ENCODE measurements at places on chromosomes 7 and 10.

DNA sequence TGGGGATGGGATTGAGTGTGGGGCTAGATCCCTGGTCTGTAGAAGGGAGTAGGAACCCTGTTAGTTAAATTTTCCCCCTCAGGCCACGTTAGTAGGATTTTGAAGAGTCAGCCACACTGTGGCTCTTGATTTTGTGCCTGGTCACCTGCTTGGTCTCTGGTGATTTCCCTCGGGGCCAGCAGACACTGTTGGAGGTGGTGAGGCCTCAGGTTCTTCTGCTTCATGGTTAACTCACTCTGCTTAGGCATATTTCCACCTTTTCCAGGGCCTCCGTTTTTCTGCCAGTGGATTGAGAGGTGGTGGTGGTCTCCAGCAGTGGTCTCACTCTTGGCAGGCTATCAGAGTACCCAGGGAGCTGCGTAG, 4.1 kb downstream of the TSPAN14 start:
- no peak for DNase-seq

GRCh38 chr10:82399850-82400249, 524.9 kb downstream of the NRG3 start:
- no peak for DNase-seq

DNA sequence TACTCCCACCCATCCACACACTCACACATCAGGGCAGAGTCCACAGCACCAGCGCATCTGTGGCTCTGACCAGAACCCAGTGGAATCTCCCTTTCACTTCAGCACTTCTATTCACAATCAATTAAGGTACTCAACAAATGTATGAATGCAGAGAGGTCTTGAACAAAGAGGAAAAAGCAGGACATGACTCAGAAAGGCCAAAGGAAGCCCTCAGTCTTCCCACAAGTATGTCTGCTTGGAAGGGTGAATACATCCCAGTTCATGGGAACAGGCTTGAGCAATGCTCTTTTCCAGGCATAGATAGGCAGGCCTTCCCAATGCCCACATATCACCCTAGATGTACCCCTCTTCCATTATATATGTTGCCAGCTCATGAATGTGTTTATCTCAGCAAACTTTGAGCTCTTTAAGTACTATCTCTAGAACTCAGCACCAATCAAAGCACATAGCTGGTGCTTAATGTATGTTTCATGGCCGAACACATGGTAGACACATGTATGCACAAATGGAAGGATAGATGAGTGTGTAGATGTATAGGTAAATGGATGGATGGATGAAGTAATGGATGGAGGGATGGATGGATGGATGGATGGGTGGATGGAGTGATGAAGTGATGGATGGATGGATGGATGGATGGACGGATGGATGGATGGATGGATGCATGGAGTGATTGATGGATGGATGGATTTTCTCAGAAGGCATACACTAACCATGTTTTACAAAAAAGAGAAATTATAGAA, 507.6 kb downstream of the GRID1 start:
- DNase-seq, result no peak

DNA sequence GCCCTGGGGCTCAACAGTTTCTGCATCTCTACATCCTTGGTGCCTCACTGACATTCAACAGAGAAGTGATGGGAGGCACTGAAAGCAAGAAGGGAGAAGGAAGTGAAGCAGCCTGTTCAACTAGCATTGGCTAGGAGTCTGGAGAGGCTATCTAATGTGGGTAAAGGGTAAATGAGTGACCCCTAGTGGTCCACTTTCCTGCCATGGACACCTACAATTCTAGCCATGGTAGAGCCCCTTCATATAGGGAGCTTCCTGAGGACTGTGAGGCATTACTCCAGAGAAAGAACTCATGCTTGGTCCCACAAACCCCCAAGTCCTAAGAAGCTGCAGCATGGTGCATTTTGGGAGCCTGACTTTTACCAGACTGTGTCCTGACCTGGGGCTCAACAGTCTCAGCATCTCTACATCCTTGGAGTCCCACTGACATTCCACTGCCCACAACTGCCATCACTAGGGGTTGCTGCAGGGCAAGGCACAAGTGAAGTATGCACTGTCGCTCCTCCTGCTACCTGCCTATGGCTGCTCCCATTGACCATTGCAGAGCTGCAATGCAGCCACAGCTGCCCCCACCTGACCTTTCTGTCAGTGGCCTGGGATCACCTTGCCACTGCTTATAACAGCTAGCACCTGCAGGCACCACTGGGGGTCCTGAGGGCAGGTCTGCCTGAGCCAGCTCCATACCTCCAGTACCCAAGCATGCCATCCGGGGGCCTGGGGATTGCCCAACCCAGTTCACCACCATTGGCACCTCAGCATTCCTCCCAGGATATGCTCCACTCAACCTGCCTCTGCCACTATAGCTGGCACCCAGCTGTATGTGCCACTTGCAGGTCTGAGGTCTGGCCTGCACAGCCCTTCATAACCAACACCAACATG, 44.1 kb upstream of the CDK6 start:
- peak; percentile 20 for DNase-seq

DNA sequence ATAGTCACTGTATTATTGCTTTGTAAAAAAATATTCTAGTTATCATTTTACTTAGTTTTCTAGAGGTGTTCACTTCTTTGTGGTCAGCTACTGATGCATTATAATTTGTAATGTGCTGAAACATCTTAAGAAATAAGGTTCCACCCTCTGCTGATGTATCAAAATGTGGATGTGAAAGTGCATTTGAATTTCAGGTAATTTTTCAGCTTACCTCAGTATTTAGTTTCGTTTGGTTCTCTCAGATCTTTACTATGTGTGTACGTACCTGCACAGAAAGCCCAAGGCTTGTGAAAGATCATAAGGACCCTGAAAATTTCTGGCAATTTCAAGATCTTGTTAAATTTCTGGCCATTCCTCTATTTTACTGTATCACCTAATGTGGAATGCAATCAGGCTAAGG, 542.3 kb upstream of the TPK1 start:
- DNase-seq, result no peak

DNA sequence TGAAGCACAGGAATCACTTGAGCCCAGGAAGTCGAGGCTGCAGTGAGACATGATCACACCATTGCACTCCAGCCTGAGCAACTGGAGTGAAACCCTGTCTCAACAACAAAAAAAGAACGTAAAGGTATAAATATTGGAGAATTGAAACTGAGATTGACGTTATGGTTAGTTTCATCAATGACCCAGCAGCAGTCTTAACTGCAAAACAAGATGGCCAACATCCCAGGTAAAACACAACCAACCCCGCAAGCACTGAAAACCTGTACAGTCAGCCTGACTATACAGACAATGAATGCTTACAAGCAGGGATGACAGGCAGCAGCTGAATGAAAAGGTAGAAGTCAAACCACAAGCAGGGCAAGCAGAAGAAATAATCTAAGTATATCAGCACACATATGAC, 34.7 kb downstream of the WAPL start:
- DNase-seq, result no peak

GRCh38 chr10:47325303-47326291, 3.3 kb downstream of the GDF2 start:
- no peak for DNase-seq

DNA sequence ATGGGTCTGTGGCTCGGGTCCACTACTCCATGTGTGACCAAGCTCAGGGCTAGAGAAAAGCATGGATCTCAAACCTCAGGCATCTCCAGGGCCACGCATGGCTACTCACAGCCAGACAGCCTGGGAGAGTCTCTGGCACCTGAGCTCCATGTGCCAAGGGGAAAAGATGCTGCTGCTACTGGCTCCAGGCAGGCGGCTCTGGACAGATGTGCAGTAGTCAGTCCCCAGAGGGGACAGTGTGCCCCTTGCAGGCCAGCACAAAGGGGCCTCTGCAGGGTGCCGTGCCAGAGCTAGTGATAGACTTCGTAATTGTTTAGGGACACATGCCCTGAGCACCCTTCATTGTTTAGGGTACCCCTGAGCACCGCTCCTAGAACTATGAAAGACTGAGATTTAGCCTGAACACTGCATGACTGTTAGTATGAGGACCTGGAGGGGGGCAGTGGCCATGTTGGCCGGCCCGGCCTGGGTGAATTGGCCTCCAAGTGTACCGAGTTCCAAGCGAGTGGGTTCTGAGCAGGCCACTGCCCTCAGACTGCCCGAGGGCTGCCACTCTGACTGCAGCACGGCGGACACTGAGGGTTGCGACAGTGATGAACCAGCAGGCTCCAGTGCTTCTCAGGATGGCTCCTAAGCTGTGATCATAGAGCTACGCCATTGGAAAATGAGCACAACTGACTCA, 80.7 kb downstream of the TCERG1L start:
- DNase-seq, result no peak

- no peak for DNase-seq
These were observed 42.1 kb upstream of the ANAPC16 start for GRCh38 chr10:72173619-72174296.

DNA sequence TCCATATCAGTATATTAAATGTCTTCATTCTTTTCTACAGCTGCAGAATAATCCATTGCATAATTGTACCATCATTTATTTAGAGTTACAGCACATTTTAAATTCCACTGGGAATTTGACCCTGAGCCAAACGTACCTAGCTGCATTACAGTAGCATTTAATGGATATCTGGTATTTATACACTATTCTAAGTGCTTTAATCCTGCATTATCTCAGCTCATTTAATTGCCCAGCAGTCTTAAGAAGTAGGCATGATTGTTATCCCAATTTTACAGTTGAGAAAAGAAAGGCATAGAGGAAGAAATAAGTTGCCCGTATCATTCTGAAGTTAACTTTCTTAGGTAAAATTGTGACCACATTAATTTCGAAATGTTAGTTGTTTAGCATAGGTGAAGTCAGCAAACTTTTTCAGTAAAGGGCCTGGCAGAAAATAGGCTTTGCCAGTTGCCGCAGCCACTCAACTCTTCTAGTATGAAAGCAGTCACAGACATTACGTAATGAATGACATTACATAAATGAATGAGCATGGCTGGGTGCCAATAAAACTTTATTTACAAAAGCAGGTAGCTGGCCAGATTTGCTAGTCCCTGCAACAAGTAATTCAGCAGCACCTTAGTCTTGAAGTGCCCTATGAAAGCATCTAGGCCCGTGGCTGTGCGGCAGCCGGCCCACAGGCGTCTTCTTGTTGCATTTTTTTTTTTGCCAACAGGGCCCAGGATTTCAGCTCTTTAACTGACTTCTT, 30.0 kb downstream of the GUSB start:
- no peak for DNase-seq

DNA sequence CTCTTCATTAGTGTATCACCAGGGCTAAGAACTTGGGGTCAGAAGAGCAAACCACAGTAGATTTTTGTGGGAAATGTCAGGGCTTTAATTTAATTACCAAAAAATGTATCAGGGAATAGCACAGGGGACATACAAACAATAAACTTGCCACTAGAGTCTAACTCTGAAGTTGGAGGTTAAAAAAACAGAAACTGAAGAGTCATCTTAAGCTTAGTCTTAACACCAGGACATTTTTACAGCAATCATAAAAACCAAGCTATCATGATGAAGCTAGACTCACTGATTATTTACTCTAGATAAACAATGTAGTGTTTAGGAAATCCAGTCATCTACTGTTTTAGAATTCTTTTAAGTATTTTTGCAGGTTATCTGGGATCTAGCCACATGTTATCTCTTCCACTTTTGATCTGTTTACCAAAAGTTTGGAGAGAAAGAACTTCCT, 48.4 kb upstream of the GLI3 start:
- no peak for DNase-seq

DNA sequence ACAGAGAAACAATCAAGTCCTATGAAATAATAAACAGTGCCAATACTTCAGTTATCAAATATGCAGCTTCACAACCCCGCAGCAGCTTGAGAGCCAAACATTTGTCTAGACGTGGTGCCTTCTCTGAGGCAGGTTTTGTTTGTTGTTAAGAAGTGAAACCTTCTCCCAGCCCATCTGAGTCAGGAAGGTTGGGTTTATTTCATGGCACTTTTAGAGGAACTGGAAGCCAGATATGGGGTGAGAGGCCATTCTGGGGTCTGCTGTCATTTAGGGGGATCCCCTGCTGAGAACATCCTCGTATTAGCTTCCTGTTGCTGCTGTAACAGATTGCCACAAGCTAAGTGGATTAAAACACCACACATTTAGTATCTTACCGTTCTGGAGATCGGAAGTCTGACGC, 113.6 kb downstream of the GRK5 start:
- peak; percentile 28 for DNase-seq

- no peak for DNase-seq
These were observed 47.7 kb downstream of the ZNF277 start for GRCh38 chr7:112254156-112254555.

- peak; percentile 69 for DNase-seq
These were observed 148.5 kb downstream of the ARHGAP22 start for GRCh38 chr10:48456361-48456804.

- DNase-seq, result no peak
These were observed 98.2 kb downstream of the PRPF18 start for GRCh38 chr10:13684806-13685482.

- DNase-seq, result no peak
These were observed 38.3 kb downstream of the GPRIN2 start for GRCh38 chr10:46518028-46518725.

GRCh38 chr7:75758491-75758890, 13.5 kb downstream of the CCL26 start:
- DNase-seq, result no peak

- no peak for DNase-seq
These were observed 30.3 kb downstream of the CCDC71L start for GRCh38 chr7:106630648-106631047.

- DNase-seq, result no peak
These were observed 10.4 kb downstream of the CUL2 start for GRCh38 chr10:35079763-35080162.

GRCh38 chr10:1183033-1183396, 126.8 kb downstream of the WDR37 start:
- DNase-seq, result no peak

DNA sequence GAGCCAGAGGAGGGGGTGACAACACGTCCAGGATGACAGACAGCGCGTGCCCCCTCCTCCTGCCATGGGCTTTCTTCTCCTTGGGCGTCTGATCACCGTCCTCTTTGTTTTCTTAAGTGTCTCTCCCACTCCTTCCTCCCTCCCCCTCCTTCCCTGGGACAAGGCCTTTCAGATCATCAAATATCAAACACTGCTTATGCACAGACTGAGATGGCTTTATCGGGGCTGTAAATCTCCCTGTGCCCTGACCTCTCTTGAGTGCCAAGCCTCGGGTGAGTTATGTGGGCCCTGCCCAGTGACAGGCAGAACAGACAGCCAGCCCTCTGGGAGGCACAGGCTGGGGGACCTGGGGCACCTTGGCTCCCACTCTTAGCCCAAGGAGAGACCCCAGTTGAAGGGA, 116.4 kb downstream of the C10orf105 start:
- no peak for DNase-seq

DNA sequence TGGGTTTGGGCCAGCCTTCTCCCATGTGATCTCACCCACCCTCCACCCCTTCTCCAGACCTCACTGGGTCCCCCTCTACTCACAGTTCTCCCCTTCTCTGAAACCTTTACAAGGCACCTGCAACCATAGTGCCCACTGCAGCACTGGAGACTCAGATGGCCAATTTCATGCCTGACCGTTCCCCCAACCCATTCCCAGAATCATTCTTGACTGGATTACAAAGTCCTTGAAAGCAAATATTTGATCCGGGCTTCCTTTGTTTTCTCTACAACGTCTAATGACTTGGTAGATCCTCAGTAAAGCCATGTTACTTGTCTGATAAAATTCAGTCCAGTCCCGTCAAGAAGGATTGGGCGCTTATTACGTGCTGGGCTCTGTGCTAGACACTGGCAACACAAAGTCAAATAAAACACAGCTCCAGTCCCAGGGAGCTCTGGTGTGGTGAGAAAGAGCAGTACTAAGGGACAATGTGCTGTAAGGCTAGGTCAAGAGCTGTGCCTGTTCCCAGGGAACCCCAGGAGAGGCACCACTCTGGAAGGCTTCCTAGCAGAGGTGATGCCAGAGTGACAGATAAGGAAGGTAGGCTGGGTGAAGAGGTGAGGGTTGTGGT, 36.5 kb downstream of the SH3PXD2A start:
- DNase-seq, result no peak
